Naive B cell (primary cell): ENCODE measurements at places on chromosomes 6 and 20. TPM values are rescaled to one million over a fixed set of nuclear protein-coding genes. Genes with fewer than 3 reads are reported as not detected.

SRMS gene
- polyA plus RNA-seq: not detected

FAM209B gene
- polyA plus RNA-seq: 0.73 TPM

FANCE gene
- polyA plus RNA-seq: 2.8 TPM

SRSF12 gene
- 0.06 TPM for polyA plus RNA-seq

GRCh38 chr6:35510916-35511561 lies 1.7 kb downstream of the TULP1 start:
- H3K27ac ChIP-seq: no peak overlapping the region
- H3K36me3 ChIP-seq: no peaks in the 10 kb centered on the region
- peaks cover 29% of the 10 kb centered on the region for H3K4me1 ChIP-seq
- peaks cover 67% of the 10 kb centered on the region for H3K27me3 ChIP-seq
- no peak overlapping the region for H3K4me3 ChIP-seq
- no peak for DNase-seq

- no peak for DNase-seq
- H3K27ac ChIP-seq: no peak overlapping the region
- H3K27me3 ChIP-seq: peaks cover 6% of the 10 kb centered on the region
- no peaks in the 10 kb centered on the region for H3K36me3 ChIP-seq
These were observed 12.8 kb upstream of the HINT3 start for GRCh38 chr6:125943528-125944433.

- no peaks in the 10 kb centered on the region for H3K27me3 ChIP-seq
- no peak overlapping the region for H3K27ac ChIP-seq
- no peak for DNase-seq
- no peak overlapping the region for H3K4me3 ChIP-seq
These were observed 466.9 kb upstream of the NRSN1 start for GRCh38 chr6:23659125-23659524.

- DNase-seq: no peak
- no peaks in the 10 kb centered on the region for H3K36me3 ChIP-seq
- peak overlapping the region; percentile 94 for H3K4me3 ChIP-seq
- peak overlapping the region; percentile 100 for H3K27ac ChIP-seq
- peaks cover 41% of the 10 kb centered on the region for H3K4me1 ChIP-seq
These were observed 2.9 kb upstream of the HIVEP2 start for GRCh38 chr6:142947714-142948480.

- H3K4me1 ChIP-seq: peaks cover 21% of the 10 kb centered on the region
- no peak overlapping the region for H3K4me3 ChIP-seq
- H3K27ac ChIP-seq: no peak overlapping the region
- H3K36me3 ChIP-seq: no peaks in the 10 kb centered on the region
- H3K27me3 ChIP-seq: no peaks in the 10 kb centered on the region
- DNase-seq: no peak
These were observed 94.0 kb upstream of the PHACTR1 start for GRCh38 chr6:12622566-12622965.

DNA sequence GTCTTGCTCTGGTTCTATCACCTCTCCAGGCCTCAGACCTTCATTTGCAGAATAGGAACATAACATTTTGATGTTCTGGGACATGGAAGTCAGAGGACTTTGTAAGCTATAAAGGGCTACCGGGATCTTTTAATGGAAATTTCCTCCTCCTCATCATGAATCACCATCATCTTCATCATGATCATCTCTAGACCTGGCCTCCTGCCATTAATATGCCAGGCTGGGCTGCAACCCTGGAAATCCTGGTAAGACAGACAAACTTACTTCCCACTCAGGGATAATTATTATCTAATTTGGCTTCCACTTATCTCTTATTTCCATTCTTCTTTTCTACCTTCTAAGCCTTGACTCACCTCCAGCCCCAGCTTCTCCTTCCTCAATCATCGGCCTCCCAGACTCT lies 41.0 kb upstream of the MRPS18A start:
- H3K4me1 ChIP-seq: peaks cover 30% of the 10 kb centered on the region
- no peaks in the 10 kb centered on the region for H3K27me3 ChIP-seq
- DNase-seq: no peak
- H3K27ac ChIP-seq: no peak overlapping the region

GRCh38 chr6:56649782-56650181 lies 7.1 kb upstream of the DST start:
- H3K27me3 ChIP-seq: peaks cover 5% of the 10 kb centered on the region
- no peak overlapping the region for H3K4me3 ChIP-seq
- DNase-seq: no peak
- H3K27ac ChIP-seq: peak overlapping the region; percentile 47

DNA sequence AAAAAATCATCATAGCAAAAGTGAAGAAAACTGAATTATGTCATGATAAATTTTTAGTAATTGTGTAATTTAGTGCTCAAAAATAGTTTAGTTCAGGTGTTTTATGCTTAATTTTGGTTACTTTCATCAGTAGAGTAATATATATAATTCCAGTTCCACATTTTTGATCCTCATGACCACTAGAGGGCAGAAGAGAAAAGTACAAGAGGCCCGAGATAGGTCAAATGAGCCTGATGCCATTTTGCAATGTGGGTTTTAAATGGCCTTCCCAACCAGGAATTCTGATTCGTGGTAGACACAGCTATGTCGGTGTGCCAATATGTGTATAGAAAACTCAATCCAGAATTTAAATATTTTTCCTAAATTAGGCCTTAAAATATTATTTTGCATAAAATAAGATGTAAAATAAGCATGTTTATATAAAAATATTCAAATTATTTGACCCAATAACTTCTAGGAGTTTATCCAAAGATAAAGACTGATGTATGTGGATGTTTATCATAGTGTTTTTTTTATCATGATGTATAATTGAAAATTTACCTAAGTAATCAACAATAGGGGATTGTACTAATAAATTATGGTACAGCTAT lies 159.7 kb upstream of the RPS6KA2 start:
- H3K27me3 ChIP-seq: no peaks in the 10 kb centered on the region
- H3K4me1 ChIP-seq: no peaks in the 10 kb centered on the region
- no peak overlapping the region for H3K27ac ChIP-seq
- no peak overlapping the region for H3K4me3 ChIP-seq

DNA sequence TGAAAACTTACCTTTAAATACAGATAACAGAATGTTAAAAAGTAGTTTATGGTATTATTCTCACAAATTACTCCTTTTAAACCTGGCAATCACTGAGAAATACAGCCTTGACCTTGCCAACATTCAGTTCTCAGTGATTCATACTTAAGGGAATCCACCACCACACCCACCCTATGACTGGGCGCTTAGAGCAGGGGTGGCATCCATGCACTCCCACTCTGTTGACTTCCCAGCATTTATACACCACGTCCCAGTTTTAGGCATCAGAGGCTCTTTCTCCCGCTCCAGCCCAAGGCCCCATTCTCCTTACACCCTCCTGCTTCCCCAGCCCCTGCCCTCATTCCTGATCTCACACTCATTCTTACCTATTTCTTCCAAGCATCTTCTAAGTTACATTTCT lies 16.3 kb downstream of the TRAF3IP2 start:
- H3K27me3 ChIP-seq: no peaks in the 10 kb centered on the region
- no peak for DNase-seq
- peaks cover 11% of the 10 kb centered on the region for H3K36me3 ChIP-seq
- peaks cover 20% of the 10 kb centered on the region for H3K4me1 ChIP-seq
- no peak overlapping the region for H3K4me3 ChIP-seq

- H3K36me3 ChIP-seq: peaks cover 4% of the 10 kb centered on the region
- H3K4me3 ChIP-seq: peak overlapping the region; percentile 53
- H3K27ac ChIP-seq: no peak overlapping the region
- no peak for DNase-seq
- H3K4me1 ChIP-seq: peaks cover 47% of the 10 kb centered on the region
These were observed 27.0 kb upstream of the SLC2A12 start for GRCh38 chr6:134079406-134079921.

- no peak for DNase-seq
- H3K36me3 ChIP-seq: no peaks in the 10 kb centered on the region
- no peak overlapping the region for H3K4me3 ChIP-seq
- peaks cover 13% of the 10 kb centered on the region for H3K27me3 ChIP-seq
- H3K4me1 ChIP-seq: no peaks in the 10 kb centered on the region
- H3K27ac ChIP-seq: no peak overlapping the region
These were observed 378.0 kb upstream of the FLRT3 start for GRCh38 chr20:14715400-14715799.

- no peak overlapping the region for H3K4me3 ChIP-seq
- no peak for DNase-seq
- H3K27me3 ChIP-seq: no peaks in the 10 kb centered on the region
- no peaks in the 10 kb centered on the region for H3K4me1 ChIP-seq
These were observed 341.4 kb upstream of the IRAK1BP1 start for GRCh38 chr6:78525976-78526375.

DNA sequence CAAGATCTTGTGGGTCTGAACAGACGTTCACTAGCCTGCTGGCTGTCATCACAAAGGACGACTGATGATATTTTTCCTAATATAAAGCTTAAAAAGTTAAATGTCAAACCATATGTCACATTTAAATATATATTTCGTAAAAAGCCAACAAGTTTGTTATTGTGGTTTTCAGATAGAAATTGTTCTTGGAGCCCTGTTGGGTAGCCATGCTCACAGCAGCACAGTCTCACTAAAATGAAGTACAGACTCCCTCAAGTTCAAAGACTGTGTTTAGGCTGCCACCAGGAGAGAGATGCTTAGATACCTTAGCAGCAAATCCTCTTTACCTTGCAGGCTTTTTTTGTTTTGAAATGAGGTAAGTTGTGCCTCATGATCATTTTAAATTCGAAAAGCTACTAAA lies 17.8 kb downstream of the EEF1E1 start:
- peaks cover 15% of the 10 kb centered on the region for H3K4me1 ChIP-seq
- no peak overlapping the region for H3K4me3 ChIP-seq
- no peak overlapping the region for H3K27ac ChIP-seq

DNA sequence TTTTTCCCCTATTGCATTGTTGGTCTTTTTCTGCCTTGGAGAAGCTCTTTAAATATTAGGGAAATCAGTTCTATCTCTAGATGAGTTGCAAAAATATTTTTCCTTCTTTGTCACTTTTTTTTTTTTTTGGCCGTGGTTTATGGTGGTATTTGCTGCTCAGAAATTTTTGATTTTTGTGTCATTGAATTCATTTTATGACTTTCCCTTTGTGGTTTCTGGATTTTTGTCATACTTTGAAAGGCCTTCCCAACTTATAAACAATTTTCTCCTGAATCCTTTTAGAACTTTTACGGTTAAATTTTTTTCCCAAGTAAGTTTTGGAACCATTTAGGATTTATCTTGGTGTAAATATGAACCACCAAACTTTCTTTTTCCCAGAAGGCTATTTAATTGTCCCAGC lies 145.6 kb downstream of the GJA10 start:
- H3K4me3 ChIP-seq: no peak overlapping the region
- no peak overlapping the region for H3K27ac ChIP-seq
- H3K36me3 ChIP-seq: no peaks in the 10 kb centered on the region
- peaks cover 18% of the 10 kb centered on the region for H3K4me1 ChIP-seq
- no peak for DNase-seq
